Hypothalamus (tissue), 51 donors: ENCODE measurements at places on chromosomes 6 and 20.

DNA sequence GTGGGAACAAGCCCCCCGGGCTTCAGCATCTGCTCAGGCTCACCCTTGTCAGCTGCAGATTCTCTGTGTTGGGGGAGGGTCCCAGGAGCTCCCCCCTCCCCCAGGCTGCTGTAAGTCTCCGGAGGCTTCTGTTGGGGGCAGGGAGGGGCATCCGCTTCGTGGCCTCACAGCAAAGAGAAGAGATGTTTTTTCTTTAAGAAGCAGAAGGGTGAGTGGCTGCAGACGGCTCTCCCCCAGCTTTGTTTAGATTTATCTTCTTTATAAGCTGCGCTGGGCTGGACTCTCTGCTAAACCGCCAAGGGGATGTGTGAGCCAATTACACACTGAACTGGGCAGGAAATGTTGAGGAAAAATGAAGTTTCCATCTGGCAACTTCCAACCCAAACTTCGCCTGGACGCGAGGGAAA is 48.7 kb upstream of the GATA5 start:
- no peak for DNase-seq

- no peak for DNase-seq
Observed at GRCh38 chr6:130697271-130697994, 129.8 kb upstream of the SMLR1 start.

DNA sequence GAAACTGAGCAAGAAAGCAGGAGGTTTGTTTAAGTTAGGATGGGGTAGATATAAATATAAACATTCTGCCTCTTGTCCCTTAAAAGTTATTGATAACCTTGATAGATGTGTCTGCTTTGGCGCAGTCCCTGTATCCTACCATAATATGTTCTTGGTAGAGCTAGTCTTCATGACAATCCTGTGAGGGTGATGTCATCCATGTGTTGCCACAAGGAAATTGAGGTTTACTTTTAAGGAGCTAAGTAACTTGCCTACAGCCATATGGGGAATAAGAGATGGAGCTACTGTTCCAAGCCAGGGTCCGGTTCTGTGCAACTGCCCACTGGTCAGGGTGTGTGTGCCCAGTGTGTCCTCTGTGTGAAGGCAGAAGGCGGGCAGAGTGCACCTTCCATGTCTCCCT is 78.5 kb downstream of the SSR1 start:
- no peak for DNase-seq

- no peak for DNase-seq
Observed at GRCh38 chr6:108501559-108501958, 59.2 kb upstream of the FOXO3 start.

- no peak for DNase-seq
Observed at GRCh38 chr6:136654086-136654485, 103.9 kb upstream of the MAP7 start.

- no peak for DNase-seq
Observed at GRCh38 chr6:116328528-116328903, 42.2 kb upstream of the DSE start.

- DNase-seq, result no peak
Observed at GRCh38 chr6:43171707-43172103, 636 bp downstream of the SRF start.

GRCh38 chr20:13613917-13614316 is 24.8 kb downstream of the TASP1 start:
- no peak for DNase-seq

GRCh38 chr20:41150664-41151063 is 13.3 kb downstream of the PLCG1 start:
- no peak for DNase-seq

DNA sequence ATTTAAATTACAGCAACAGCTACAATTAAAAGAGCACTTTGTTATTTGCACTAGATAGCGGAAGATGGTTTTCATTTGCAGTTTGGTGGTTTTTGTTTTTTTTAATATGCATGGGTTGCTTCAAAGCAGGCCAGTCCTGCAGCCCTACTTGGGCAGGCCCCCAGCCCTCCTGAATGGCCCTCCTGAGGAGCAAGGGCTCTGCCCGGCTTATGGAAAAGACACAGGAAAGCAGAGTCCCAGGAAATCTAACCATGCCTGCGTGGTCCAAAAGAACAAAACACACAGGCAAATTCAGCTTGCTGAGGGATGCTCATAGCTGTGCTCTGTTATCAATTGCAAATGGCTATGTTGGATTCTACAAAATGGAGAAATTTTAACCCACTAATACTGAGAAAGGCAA is 371.1 kb upstream of the ARID1B start:
- no peak for DNase-seq

- no peak for DNase-seq
Observed at GRCh38 chr6:66553441-66553840, 846.4 kb upstream of the EYS start.

DNA sequence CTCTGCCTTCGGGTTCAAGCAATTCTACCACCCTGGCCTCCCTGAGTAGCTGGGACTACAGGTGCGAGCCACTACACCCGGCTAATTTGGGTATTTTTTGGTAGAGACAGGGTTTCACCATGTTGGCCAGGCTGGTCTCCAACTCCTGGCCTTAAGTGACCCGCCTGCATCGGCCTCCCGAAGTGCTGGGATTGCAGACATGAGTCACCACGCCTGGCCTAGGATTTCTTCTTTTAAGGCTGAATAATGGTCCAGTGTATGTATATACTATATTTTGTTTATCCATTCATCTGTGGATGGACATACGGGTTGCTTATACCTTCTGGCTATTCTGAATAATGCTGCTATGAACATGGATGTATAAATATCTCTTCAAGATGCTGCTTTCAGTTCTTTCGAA is 17.1 kb downstream of the RIOK1 start:
- no peak for DNase-seq

- DNase-seq, result no peak
Observed at GRCh38 chr6:160077526-160077925, 44.1 kb upstream of the SLC22A1 start.
